Activated CD8-positive, alpha-beta memory T cell treated with anti-CD3 and anti-CD28 coated beads for 1 hour (primary cell): ENCODE measurements at places on chromosomes 1 and 21.

DNA sequence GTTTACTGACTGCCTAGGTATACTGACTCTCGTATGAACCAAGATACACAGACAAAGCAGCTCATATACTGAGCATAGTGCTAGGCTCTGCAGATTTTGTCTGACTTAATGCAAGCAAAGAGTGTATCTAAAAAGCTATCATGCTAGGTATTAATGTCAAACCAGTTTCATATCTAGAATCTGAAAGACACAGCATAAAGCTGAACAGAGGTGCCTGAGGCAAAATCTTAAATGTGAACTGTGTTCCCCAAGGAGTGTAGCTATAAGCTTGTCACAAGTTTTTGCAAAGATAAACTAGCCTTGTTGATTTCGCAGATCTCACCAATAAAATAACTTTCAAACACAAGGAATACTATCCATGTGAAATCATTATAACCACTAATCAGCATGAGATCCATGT lies 18.1 kb downstream of the JAK1 start:
- no peak for DNase-seq

GRCh38 chr1:106680776-106681344 lies 375.6 kb upstream of the PRMT6 start:
- DNase-seq, result no peak

DNA sequence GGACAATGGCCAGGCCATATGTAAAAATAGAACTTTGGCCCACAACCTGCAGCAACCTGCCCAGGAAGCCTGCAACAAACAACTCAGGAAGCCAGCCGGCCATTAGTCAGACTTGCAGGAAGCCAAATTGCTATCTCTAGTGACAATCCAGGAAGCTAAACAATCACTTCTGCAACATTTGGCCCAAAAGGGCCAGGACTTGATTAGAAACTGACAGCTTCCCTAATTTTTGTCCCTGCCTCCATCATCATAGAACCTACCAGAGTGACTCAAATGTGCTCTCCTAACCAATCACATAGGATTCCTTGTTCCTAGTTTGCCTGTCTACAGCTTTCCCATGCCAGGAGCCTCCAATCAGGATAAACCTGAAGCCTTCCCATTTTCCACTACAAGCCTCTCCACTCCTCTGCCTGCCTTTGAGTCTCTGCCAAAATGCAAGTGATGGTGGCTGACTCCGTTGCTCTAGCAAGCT lies 639.3 kb downstream of the PTPRU start:
- no peak for DNase-seq

GRCh38 chr1:56436296-56436695 lies 143.1 kb downstream of the PLPP3 start:
- no peak for DNase-seq

GRCh38 chr21:45142469-45143308 lies 68.3 kb downstream of the ADARB1 start:
- no peak for DNase-seq

- DNase-seq, result no peak
Measured at GRCh38 chr1:59553371-59553770, 256.5 kb downstream of the FGGY start.

DNA sequence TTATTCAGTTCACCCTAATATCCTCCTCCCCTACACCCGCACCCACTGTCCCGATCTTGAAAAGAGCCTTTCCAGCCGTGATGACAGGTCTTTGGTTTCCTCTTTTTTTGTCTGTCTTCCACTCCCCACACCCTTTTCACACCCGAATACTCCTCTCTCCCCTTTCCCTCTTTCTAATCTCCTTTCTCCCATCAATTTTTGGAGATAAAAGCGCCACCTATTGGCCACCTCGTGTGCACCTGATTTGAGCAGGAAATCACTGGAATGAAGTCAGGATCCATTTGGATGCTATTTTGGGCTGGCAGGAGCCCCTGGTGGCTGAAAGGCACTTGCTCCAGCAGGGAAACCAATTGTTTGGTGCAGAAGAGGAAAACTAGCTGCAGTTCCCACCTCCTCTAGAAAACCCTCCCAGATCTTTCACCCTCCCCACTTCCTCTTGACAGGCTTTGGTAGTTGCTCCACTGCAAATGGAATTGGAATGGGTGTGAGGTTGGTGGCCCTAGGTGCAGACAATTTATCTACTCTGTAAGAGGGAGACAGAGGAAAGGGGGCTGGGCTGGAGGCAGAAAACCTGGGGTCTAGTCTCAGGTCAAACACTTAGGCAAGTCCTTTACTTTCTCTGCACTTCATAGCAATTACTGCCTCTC lies 8.4 kb downstream of the FOXE3 start:
- no peak for DNase-seq

- no peak for DNase-seq
Measured at GRCh38 chr1:44501047-44501890, 96.2 kb downstream of the RNF220 start.

GRCh38 chr1:201489643-201490261 lies 17.2 kb downstream of the CSRP1 start:
- no peak for DNase-seq

- no peak for DNase-seq
Measured at GRCh38 chr1:4214826-4215225, 314.8 kb upstream of the C1orf174 start.

DNA sequence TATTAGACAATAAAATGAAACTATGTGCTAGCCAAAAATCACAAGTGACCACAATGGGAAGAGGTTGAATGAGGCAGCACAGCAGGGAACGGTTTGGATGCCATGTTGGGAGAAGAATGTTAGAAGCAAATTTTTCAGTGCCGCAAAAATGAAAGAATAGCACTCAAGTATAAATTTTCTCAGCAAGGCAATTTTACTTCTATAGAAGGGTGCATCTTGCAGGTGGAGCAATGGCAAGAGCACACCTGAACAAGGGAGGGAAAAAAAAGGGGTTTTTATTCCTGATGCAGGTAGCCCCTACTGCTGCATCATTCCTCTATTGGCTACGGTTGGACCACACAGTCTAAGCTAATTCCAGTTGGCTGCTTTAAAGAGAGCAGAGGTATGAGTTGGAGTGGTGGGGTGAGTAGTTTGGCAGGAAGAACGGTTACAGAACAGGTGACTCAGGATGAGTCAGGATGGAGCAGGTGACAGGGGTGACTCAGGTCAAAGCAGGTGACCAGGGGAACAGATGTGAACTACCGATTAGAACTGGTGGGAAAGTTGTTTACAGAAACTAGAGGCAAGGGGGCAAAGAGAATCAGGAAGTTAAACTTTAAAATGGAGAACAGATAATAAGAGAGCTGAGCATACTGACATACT lies 301.1 kb upstream of the NRIP1 start:
- DNase-seq, result no peak
